Progenitor cell of endocrine pancreas (in vitro differentiated cells): ENCODE measurements at places on chromosomes 7 and 10.

- no peak for DNase-seq
Measured at GRCh38 chr7:16982640-16983350, 101.0 kb upstream of the AGR3 start.

GRCh38 chr10:11762706-11763500 lies 20.7 kb downstream of the ECHDC3 start:
- DNase-seq, result no peak

DNA sequence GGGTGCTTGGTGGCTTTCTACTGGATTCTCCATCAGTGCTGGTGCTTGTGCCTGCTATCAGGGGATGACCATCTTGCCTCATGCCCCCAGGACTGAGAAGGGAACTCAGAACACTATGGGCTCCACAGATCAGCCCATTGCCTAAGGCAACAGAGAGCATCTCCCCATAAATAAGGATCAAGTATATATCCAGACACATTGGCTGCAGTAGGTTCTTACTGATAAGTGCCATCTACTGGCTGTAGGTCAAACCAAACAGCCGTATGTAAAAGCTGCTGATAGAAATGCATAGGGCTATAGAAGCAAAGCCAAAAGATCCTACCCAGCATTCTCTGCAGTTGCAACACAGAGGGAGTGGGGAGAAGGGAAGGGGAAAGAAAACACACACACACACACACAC lies 153.7 kb downstream of the CDK14 start:
- DNase-seq, result no peak

GRCh38 chr10:20765066-20765465 lies 132.0 kb downstream of the NEBL start:
- no peak for DNase-seq

DNA sequence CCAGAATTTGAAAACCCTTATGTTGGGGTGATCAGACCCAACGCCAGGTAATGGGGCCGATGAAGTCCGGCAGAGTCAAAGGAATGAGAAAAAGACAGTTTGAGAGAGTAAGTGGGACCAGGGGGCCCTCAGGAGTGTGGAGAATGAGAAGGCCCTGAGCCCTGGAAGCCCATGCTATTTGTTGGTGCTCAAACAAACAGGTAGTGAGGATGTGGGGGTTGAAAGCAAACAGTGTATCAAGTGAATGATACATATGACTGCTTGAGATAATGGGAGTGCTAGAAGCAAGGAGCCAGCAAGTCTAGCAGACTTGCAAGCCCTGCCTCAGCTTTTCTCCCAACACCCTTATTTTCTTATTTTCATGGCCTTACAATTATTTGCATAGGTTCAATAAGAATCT lies 11.2 kb upstream of the SEPTIN14 start:
- no peak for DNase-seq

DNA sequence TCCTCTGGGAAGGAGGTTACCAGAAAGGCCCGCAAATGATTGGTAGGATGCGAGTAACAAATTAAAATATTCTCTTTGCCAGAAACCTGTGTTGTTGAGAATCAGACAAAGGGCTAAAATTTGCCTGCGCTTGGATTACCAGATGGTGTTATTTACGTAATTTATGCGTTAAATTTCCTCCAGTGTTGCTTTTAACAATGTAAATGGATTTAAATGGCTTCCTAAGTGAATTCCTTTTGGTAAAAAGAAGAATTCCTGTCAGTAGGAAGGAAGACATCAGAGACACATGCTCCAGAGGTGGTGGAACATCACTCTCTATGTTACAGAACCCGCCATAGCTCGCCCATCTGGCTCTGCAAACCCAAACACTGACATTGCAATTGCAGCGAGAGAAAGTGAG lies 520.6 kb downstream of the GALNT17 start:
- DNase-seq, result no peak

- DNase-seq, result no peak
Measured at GRCh38 chr7:92793656-92794205, 42.6 kb downstream of the CDK6 start.

- DNase-seq, result no peak
Measured at GRCh38 chr10:43035800-43036199, 41.1 kb upstream of the RET start.

DNA sequence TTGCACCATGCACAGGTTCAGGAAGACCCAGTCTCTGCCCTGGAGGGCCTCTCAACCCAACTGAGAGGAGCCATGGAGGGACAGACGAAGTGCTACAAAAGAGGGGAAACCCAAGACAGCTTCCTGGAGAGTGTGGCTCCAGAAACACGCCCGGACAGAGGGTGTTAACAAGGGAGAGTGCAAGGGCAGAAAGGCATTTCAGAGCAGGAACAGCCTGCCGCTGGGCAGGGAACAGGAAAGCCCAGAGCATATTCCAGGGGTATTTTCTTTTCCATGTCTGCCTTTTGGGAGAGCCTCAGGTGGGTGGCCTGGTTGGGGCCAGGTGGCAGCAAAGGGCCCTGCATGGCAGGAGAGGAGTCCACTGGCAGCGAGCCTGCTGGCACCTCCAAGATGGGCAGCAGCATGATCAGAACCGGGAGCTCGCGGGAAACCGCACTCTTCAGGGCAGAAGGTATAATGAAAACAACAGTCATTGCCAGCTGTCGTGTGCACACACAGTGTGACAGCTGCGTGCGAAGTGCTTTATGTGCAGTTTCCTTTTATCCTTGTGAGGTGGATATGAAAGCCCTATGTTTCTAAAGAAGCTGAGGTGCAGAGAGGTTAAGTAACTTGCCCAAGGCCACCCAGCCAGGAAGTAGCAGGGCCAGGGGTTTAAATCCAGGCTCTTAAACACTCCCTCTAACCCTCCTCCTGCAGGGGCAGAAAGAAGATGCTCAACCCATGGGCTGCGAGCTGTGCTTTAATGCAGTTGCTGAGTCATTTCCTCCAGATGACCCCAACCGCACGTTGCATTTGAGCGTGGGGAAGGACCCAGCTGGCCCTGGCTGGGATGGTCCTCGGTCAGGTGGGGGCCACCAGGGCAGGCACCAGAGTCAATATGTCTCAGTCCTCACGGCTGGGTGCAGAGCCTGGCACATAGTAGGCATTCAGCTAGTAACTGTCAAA lies 128.6 kb downstream of the OAT start:
- DNase-seq, result no peak

GRCh38 chr7:110988348-110988747 lies 102.6 kb upstream of the LRRN3 start:
- DNase-seq, result no peak

- DNase-seq, result no peak
Measured at GRCh38 chr10:88536437-88536836, 46.7 kb downstream of the RNLS start.

DNA sequence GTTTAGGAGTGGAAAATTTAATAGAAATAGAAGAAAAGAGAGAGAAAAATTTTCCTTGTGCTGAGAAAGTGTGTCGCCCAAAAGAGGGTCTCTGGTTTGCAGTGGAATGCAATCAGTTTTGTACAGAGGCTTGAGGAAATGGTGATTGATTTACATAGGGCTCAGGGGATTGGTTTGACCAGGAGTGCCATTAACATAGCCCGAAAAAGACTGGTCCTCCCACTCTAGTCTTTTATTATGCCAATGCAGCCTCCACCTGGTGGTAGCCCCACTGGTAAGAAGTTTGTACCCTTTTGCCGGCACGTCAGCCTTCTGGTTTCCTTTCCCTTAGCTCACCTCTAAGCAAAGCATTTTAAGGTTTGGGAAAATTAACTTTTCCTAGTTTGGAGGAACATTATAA lies 885.3 kb downstream of the XPNPEP1 start:
- DNase-seq, result no peak

- DNase-seq, result no peak
Measured at GRCh38 chr7:30702200-30702599, 19.9 kb upstream of the CRHR2 start.

GRCh38 chr10:48798481-48799254 lies 114.0 kb downstream of the WDFY4 start:
- DNase-seq, result no peak
